DMS 273 treated with DMSO at 0.1 percent for 48 hours (cell line): ENCODE measurements at places on chromosomes 11 and 22.

- no peak for DNase-seq
Measured at GRCh38 chr11:86230179-86230804, 14.3 kb upstream of the EED start.

DNA sequence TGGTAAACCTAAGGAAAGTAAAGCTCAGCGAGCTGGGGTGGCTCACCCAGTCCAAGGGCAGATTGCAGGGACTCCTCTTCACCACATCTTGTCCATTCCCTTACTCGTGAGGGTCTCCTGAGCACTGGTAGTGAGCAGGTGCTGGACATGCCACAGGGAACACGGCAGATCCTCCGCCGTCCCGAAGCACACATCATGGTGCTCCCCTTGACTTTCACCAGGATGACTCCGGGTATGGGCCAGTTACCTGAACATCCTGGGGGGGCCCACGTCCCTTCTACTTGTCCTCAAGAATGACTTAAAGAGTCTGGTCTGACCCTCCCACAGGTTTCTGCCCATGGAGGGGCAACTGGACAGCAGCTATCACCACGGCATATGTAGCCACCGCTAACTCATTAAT is 8.0 kb upstream of the SF1 start:
- DNase-seq = no peak

DNA sequence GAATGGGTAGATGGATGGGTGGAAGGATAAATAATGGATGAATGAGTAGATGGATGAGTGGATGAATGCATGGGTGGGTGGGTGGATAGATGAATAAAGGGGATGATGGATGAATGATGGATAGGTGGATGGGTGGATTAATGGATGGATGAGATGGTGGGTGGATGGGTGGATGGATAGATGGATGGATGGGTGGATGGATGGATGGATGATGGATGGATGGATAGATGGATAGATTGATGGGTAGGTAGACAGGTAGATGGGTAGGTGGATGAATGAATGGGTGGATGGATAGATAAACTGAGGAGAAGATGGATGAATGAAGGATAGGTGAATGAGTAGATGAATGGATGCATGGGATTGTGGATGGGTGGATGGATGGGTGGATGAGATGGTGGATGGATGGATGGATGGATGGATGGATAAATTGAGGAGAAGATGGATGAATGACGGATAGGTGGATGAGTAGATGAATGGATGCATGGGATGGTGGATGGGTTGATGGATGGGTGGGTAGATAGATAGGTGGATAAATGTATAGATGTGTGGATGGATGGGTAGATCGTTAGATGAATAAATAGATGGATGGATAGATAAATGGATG is 331.3 kb downstream of the MN1 start:
- DNase-seq = no peak

DNA sequence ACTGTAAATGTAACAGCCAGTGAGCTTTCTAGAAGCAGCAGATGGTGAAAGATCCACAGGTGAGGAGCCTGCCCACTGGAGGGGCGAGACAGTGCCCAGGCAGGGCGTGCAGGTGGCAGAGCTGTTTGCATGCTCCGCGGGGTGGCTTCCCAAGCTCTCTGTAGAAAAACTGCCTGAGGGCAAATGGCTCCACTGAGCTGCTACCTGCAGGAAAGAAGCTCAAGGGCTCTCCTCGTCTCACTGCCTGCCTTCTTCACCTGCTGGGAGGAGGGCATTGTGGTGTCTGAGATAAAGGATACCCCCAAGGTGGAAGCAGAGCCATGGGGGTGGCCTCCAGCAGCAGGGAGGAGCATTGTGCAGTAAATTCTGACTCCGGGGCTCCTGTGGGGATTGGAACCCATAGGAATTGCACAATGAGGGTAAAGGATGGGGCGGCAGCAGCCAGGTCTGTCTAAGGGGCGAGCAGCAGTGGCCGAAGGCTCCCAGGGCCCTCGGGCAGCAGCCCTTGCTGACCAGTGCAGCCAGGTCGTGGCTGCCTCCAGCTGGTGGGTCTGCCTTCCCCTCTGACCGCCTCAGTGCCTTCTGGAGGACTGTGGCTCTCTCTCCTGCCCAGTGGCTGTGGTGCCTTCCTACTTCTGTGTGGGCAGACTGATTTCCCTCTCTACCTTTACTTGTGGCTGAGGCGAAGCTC is 28.0 kb upstream of the CABP7 start:
- no peak for DNase-seq

DNA sequence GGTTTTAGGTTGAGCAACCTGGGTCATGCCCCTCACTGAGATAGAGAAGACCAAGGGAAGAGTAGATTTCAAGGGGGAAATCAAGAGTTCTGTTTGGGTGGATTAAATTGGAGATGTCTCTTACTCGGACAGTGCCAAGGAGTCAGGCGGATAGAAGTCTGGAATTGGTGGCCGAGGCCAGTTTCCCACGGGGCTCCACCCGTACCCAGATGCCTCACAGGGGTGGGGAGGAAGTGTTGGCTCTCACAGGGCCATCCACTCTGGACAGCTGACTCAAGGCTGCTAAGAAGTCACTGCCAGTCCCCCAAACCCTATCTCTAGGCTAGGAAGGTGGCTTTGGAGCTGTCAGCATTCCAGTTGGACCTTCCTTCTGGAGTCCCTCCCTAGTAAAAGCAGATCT is 79.1 kb upstream of the TIMP3 start:
- no peak for DNase-seq

- no peak for DNase-seq
Measured at GRCh38 chr11:36126678-36127077, 162.5 kb downstream of the COMMD9 start.

DNA sequence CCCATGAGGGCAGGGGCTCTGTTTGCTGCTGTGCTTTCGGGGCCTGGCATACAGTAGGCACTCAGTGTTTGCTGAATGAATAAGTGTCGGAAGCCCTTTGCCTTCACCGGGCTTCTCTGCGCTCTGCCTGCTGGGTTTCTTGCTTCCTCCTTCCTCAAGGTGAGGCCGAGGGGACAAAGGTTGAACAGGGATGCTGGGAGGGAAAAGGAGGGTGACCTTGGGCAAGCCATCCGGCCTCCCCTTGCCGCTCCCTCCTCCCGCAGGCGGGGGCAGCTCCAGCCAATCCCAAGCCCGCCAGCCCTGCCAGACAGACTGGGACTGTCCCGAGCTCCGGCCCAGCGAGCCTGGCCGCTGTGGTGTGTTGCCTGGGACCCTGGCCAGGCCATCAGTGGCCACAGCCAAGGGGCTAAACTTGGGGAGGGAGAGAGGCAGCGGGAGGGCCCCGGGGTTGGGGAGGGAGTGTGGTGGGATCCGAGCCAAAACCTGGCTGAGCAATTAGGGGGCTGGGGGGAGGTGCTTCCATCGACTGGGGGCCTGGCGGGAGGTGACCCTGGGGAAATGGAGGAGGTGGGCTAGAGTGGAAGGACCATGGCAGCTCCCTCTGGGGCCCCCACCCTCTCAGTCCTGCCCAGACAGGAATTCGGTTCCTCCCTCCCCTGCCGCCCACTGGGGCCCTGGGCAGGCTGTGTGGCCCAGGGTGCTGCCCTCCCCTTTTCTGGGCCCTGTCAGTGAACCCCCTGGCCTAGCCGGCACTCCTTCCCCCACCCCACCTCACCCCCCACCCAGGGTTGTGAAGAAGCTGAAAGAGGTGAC is 3.4 kb upstream of the RCOR2 start:
- no peak for DNase-seq

DNA sequence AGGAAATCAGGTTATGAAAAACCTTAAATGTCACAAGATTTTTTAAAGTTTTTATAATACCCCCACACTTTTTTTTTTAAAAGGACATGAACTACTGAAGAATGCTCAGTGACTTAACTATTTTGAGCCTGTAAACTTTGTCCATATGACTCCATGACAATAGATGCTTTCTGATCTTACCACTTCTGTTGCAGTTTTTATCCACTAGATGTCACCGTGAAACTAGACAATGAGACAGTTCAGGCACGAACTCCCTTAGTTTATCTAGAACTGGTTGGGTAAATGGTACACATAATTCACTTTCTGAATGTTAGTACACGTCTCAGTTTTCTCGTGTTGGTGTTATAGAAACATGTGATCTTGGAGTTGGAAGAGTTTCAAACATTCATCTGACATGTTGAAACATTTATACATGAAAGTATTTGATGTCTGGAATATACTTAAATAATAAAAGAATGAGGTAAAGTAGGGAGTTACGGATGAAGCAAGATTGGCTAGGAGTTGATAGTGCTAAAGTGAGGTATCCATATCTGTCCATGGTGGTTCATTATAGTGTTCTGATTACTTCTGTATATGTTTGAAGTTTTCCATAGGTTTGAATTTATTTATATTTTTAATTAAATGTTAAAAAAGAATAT is 8.1 kb downstream of the CCDC15 start:
- DNase-seq = peak; percentile 56

GRCh38 chr11:13701506-13701905 is 33.0 kb downstream of the FAR1 start:
- no peak for DNase-seq

GRCh38 chr22:40199223-40199622 is 21.5 kb downstream of the TNRC6B start:
- DNase-seq = no peak

GRCh38 chr22:37970864-37971263 is 13.5 kb downstream of the SOX10 start:
- DNase-seq = no peak

GRCh38 chr11:43164831-43165230 is 147.0 kb upstream of the API5 start:
- DNase-seq = no peak

GRCh38 chr11:76627606-76628005 is 42.9 kb downstream of the LRRC32 start:
- DNase-seq = no peak

DNA sequence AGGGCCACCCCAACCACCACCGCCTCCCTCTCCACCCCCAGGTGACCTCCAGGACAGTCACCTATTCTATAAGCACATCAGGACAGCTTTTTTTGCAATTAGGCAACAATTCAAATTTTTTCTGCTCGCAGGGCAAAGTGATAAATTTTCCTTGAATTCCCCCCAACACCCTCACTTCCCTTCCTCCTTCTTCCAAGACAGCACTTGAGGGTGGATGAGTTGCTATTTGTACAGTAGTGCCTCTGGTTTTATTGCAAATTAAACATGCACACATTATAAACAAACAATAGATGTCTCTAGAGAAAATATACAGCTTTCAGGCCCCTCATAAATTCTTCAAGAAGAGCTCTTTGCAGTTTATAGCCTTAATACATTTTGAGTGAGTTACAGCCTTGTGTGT is 80.9 kb upstream of the USP47 start:
- no peak for DNase-seq

GRCh38 chr11:116838321-116839084 is 1.1 kb upstream of the APOA1 start:
- no peak for DNase-seq

- no peak for DNase-seq
Measured at GRCh38 chr11:80034801-80035200, 594.0 kb upstream of the TENM4 start.

GRCh38 chr22:44023404-44024287 is 456 bp upstream of the PARVB start:
- no peak for DNase-seq
